Fibroblast of the aortic adventitia (primary cell): ENCODE measurements at places on chromosomes 7 and 10.

DNA sequence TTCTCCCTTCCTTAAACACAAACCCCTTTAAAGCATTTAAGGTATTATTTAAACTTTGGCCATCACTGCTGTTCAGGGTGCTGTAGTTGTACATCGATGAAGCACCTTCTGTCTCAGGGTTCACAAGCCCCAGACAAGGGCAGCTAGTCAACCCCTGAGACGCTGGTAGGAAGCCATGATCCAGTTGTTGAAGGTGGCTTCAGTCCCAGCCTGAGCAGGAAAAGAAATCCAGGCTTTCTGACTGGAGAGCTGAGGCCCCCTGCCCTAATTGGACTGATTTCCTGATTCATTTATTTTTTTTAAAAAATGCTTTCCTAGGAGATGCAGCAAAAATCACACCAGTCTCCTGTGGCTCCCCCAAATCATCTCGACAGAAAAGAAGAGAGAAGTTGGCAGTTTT is 15.8 kb downstream of the CPA1 start:
- DNase-seq = no peak

DNA sequence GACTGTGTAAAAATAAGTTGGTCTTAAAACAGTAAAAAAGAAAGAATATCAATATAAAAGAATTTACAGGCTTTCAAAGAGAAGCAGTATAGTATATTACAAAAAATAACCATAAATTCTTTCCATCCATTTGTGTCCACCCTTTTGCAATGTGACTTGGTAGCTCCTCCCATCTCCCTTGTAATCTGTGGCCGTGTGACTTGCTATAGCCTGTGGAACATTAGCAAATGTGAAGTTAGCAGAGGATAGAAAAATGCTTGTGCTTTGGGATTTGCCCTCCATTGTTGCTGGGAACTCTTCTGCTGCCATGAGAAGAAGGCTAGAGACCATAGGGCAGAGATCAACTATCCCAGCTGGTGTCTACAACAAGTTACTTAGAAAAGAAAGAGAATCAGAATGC is 30.2 kb downstream of the KLHL7 start:
- no peak for DNase-seq

- DNase-seq = peak; percentile 84
Measured at GRCh38 chr7:139645572-139646523, 122.4 kb downstream of the CLEC2L start.

- DNase-seq = no peak
Measured at GRCh38 chr7:101179117-101179516, 976 bp downstream of the NAT16 start.

DNA sequence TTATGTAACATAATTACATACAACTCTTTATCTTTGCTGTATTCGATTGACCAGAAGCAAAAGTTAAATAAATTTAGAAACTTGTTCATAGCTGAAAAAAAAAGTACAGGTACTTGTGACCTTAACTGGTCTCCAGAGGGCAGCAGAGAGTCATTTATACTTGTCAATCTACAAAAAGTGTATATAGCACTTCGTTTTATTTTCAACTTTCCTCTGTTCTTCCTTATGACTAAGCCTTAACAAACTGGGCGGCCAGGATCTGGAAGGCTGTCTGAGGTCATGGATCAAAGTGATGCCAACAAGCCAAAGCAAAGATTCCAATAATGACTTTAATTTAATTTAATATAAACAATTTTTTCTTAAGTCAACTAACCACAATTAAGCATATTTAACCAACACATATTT is 29.8 kb downstream of the C10orf67 start:
- peak; percentile 92 for DNase-seq

GRCh38 chr7:96407427-96407826 is 85.5 kb upstream of the SLC25A13 start:
- DNase-seq = no peak

DNA sequence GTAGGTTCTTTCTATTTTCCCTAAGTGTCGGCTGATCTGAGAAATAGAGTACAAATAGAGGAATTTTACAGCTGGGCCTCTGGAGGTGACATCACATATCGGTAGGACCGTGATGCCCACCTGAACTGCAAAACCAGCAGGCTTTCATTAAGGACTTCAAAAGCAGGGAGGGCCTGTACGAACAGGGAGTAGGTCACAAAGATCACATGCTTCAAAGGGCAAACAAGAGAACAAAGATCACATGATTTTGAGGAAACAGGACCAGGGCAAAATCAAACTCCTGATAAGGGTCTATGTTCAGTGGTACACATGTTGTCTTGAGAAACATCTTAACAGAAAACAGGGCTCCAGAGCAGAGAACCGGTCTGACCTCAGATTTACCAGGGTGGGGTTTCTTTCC is 88.9 kb downstream of the CNNM2 start:
- no peak for DNase-seq

DNA sequence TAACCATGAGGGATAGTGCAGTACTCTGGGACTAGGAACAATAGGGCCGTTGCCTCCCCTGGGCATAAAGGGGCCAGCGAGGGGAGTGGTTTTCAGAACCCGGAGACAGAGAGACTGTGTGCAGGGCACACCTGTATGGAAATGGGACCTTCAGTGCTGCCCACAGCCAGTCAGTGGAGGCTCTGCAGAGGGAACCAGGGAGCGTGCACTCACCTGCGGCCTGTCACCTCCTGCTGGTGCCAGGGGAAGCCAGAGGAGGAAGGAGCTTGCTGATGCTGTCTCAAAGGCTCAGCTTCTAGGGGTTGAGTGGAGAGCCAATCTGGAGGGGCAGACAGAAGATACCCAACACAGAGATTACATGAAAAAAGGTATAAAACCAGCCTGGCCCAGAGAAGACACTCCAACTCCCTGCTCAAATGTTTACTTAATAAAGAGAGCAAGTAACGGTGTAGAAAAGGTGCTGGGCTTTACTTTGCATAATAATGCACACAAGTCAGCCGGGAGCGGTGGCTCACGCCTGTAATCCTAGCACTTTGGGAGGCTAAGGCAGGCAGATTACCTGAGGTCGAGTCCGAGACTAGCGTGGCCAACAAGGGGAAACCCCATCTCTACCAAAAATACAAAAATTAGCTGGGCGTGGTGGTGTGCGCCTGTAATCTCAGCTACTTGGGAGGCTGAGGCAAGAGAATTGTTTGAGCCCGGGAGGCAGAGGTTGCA is 35.5 kb upstream of the WAPL start:
- DNase-seq = no peak

GRCh38 chr10:131655101-131655849 is 245.5 kb upstream of the PPP2R2D start:
- DNase-seq = no peak

GRCh38 chr10:3658766-3659165 is 126.2 kb downstream of the KLF6 start:
- no peak for DNase-seq

- DNase-seq = no peak
Measured at GRCh38 chr7:2649991-2650390, 18.2 kb downstream of the TTYH3 start.

GRCh38 chr7:81516898-81517297 is 252.9 kb downstream of the HGF start:
- DNase-seq = no peak

GRCh38 chr7:27746978-27747377 is 7.0 kb downstream of the TAX1BP1 start:
- DNase-seq = peak; percentile 11

- DNase-seq = peak; percentile 87
Measured at GRCh38 chr7:106369352-106369751, 84.6 kb upstream of the NAMPT start.

GRCh38 chr10:20744821-20745220 is 152.3 kb downstream of the NEBL start:
- peak; percentile 2 for DNase-seq

GRCh38 chr7:128740996-128741395 is 1.8 kb downstream of the CALU start:
- DNase-seq = peak; percentile 66

- DNase-seq = peak; percentile 89
Measured at GRCh38 chr7:116426428-116427156, 72.9 kb upstream of the CAV2 start.

DNA sequence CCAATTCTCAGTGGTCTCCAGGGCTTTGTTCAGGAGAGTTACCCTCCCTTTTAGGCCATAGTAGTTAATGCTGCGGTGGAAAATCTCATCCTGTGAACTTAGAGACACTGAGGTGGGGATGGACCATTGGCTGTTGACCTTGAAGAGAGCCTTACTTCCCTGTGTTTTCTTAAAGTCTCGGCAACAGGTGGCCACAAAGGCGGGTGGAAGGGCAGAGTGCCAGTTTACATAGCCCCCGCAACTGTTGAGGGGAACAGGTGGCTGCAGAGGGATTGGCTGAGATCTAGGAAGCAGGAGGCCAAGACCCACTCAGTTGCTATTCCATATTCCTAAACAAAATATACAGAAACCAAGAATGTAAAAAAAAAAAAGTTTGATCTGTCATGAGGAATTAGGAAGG is 160.6 kb downstream of the ST7 start:
- DNase-seq = no peak

DNA sequence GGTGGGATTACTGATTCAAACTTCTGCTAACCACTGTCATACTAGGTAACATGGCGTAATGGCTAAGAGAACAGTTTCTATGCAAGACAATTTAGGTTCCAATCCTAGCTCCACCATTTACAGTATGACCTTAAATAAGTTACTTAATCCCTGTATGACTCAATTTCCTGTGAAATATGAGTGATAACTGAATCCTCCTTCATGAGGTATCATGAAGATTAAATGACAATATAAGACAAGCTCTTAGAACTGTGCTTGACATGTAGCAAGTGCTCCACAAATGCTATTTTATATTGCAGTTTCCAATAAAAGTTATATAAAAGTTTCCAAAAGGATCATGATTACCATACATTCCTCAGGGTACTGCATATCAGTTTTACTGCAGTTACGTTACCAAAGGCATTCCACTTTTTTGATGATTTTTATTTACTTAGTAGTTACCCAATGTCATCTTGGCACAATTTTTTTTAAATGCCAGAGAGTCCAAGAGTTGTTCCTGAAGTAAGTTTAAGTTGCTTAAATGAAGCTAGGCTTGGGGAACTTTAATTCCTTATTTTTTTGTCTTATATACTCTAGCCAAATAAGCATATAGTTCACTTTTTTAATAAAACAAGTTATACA is 7.1 kb downstream of the DOCK4 start:
- peak; percentile 63 for DNase-seq

- DNase-seq = no peak
Measured at GRCh38 chr7:47809387-47809786, 138.9 kb downstream of the PKD1L1 start.

DNA sequence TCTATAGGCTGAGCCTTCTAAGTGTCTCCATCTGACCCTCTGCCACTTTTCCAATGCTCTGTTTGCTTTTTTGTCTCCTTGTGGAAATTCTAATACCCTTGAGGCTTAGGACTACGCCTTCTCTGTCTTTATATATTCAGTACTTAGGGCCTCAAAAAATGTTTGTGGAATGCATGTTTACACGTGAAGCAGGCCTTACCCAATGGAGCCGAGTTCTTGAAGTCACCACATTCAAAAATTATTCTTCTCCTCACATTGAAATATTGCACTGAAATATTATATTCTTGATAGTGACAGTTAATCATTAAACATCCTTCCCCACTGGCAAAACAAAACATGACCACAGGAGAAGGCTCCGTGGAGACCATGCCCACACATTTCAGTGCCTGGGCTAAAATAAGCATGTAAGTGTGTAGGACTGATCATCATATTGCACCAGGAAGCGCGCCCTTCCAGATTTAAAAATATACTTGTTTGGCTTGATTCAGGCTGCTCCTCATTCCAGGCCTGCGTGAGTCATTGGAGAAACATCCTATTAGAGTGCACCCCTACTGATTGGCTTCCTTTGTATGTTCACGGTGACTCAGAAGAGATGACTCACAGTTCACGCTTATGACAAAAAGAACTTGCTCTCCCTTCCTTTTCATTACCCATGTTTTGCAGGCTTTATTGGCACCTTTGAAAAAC is 307.4 kb upstream of the AOAH start:
- peak; percentile 99 for DNase-seq

- peak; percentile 0 for DNase-seq
Measured at GRCh38 chr10:65611592-65611991, 1314.2 kb upstream of the LRRTM3 start.

- DNase-seq = no peak
Measured at GRCh38 chr10:15290671-15291070, 80.4 kb downstream of the FAM171A1 start.

DNA sequence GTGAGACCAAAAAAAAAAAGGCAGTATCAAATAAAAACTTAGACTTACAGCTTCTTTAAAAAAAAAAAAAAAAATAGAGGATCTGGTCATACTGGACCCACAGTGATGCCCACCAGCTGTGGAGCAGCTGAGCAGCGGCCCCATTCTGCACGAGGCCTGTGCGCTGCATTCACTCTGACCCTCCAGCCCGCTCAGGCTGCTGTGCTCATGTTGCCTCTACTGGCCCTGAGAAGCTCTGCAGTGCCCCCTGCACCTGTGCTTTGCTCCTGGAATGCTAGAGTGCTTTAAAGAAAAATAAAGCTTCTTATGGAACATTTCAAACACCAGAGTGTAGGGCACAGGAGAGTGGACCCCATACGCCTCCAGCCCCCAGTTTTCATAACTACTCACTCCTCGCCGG is 33.2 kb downstream of the TMEM120A start:
- no peak for DNase-seq

DNA sequence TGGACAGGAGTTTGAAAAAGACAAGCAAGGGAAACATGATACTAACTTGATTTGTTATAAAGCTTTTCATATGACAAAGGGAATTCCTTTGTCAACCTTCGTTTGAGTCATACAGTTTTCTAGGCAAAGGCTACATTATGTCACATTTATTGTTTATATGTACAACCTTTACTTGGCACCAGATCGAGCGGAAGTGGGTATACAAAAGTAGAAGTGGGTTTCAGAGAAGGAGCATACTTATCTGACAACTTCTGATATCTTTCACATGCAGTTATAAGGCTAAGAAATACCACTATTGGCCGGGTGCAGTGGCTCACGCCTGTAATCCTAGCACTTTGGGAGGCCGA is 11.0 kb downstream of the STMP1 start:
- DNase-seq = peak; percentile 56

GRCh38 chr10:97412891-97413304 is 11.8 kb upstream of the RRP12 start:
- no peak for DNase-seq

- DNase-seq = no peak
Measured at GRCh38 chr10:72830625-72831024, 62.9 kb upstream of the OIT3 start.

DNA sequence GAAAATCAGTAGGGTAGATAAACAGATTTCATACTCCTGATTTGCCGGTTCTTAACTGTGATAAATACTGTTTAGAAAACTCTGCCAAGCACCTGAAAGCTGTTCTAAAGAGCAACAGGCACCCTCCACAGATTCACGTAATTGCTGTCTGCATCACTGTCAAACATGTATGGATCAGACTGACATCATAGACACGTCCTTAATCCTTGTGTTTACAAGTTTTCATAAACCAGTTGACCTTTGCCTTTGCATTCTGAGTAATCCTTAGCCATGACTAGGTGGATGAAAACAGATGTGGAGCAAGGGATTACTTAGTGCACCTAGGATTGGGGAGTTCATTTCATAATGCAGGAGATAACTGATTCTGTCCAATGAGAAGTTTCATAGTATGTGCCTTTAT is 41.6 kb downstream of the SLC39A12 start:
- no peak for DNase-seq

DNA sequence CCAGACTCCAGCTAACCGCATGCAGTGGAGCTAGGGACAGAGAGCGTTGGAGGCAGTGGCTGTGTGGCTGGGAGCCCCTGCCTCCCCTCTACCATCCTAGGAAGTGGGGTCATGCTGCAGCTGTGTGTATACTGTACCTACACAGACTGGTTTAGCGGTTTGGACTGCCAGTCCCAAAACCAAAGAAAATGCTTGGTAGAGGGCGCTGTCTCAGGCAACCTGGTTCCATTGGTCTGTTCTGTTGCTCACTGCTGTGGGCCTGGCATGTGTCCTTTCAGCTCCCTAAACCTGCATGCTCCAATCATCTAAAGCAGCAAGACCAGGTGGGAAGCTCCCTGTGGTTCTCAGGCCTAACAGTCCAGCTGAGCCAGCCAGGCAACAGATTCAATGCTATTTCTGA is 4.5 kb downstream of the RBP4 start:
- DNase-seq = no peak
